NCI-H1048 (cell line): ENCODE measurements at places on chromosomes 6 and 20.

DNA sequence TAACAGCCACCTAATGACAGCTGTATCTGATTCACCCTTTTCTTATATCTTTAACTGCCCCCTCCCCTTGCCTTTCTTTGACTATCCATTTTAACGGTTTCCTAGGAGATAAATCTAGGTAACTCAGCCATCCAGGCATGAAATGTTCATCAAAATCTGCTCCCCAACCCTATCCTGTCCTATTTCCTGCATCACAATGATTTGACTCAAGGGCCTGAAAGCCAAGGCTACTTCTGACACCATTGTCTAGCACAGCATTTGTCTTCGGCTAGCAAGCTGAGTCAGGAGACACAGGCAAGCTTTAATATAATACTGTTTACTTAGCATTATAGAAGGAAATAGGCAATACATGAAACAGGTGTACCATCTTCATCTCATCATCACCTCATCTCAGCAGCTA lies 31.6 kb upstream of the MANEA start:
- no peak for DNase-seq

DNA sequence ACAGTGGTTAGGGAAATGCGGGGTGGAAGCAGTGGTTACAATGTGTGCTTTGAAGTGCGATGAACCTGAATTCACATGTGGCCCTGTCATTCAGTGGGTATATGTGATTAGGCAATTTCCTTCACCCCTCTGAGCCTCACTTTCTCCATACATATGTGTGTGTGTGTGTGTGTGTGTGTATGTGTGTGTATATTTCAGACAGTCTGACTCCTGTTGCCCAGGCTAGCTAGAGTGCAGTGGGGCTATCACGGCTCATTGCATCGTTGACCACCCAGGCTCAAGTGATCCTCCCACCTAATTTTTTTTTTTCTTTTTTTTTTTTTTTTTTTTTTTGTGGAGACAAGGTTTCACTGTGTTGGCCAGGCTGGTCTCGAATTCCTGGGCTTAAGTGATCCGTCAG lies 6.3 kb downstream of the PPP1R14C start:
- DNase-seq, result no peak

- DNase-seq, result no peak
Measured at GRCh38 chr20:44717986-44718385, 2.8 kb downstream of the CCN5 start.

DNA sequence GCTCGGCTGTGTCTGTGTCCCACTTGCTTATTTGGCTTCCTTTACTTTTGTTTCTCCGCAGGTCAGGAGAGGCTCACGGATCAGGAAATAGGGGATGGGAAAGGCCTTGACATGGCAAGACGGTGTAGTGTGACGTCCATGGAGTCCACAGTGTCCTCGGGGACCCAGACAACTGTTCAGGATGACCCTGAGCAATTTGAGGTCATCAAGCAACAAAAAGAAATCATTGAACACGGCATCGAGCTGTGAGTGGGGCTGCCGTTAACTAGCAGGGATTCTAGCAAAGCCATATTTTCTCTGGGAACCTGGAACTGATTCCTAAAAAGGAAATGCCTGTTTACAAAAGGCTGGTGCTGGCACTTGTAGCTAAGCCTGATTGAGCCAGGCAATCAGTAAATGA lies 54.4 kb downstream of the ARFGEF2 start:
- no peak for DNase-seq

DNA sequence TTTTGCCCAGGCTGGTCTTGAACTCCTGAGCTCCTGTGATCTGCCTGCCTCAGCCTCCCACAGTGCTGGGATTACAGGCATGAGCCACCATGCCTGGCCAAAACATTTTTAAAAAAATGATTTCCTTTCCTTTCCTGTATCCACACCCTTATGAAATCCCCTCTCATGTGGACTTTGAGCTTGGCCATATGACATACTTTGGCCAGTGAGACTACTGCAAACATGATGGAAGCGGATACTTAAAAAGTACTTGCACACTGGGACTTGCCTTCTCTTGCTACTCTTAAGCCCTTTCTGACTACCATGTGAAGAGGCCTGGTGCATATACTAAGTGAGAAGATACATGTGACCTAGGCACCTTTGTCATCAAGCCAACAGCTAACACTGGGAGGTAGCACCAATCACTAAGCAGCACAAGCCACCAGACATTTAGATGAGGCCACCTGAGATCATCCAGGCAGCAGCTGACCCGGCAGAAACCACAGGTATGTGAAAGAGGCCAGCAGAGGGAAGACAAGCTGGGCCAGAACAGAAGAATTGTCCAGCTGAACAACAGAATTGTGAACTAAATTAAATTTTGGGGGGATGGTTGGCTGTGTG lies 78.5 kb upstream of the HDAC2 start:
- DNase-seq, result no peak

DNA sequence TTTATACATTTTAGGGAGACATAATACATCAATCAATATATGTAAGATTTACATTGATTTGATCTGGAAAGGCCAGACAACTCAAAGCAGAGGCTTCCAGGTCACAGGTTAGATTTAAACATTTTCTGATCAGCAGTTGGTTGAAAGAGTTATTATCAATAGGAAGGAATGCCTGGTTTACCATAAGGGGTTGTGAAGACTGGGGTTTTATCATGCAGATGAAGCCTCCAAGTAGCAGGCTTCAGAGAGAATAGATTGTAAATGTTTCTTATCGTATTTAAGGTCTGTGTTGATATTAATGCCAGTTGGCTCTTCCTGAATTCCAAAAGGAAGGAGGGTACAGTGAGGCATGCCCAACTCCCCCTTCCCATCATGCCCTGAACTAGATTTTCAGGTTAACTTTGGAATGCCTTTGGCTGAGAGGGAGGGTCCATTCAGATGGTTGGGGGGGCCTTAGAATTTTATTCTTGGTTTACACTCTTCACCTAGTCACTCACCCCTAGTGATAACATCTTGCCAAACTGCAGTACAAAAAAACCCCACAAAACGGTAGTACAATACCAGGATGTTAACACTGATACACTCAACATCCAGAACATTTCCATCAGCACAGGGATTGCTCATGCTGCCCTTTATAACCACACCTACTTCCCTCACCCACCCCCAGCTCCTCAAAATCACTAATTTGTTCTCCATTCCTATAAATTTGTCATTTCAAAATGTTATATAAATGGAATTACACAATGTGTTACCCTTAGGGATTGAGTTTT lies 259.6 kb upstream of the PLN start:
- no peak for DNase-seq

DNA sequence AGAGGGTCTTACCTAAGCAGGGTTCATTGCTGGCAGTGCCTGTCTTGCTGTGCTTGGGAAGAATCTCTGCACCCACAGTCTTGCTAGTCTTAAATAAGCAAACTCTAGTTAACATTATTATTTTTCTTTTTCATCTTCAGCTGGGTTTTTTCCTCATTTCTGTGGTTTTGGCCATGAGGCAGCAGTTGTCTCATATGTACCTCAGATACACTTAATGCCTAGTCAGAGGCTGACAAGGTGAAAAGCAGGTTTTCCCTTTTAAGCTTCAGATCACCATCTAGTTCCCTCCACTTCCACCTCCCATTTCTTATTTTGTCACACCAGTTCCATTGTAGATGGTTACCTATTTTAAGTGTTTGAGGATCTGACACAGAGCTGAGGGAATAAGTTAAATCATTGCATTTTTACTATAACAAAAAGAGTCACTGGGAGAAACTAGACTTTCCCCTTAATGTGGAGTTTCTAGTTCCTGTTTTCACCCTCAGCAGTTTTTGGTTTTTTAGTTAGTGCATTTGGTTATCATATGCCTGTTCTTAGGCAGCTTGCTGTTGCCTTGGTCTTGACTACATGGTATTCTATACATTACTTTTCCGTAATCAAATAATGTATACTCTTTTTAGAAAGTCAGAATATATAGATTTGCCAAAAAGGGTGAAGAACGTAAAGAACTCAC lies 46.0 kb downstream of the AFDN start:
- no peak for DNase-seq

DNA sequence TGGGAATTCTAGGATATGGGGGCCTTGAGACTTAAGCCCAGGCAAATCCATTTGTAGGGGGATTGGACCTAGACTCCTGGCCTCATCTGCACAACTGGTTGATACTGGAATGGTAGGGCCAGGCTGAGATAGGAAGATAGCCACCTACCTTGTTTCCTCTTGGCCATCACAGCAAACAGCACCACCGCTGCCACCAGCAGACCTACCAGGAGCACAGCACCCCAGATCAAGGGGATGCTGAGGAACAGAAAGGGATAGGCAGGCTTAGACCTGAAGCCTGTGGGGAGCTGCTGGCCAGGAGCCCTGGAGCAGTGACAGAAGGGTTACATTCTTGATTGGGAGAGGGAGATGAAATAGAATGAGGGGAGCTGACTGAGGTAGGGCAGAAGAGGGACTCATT lies 3.5 kb downstream of the TREML1 start:
- DNase-seq, result no peak

GRCh38 chr6:5080574-5080973 lies 4.6 kb upstream of the PPP1R3G start:
- no peak for DNase-seq

- no peak for DNase-seq
Measured at GRCh38 chr6:115817161-115817560, 243.5 kb downstream of the FRK start.

GRCh38 chr6:106546261-106546690 lies 83.0 kb downstream of the RTN4IP1 start:
- no peak for DNase-seq

- DNase-seq, result peak; percentile 5
Measured at GRCh38 chr20:20360464-20360863, 7.4 kb upstream of the INSM1 start.

DNA sequence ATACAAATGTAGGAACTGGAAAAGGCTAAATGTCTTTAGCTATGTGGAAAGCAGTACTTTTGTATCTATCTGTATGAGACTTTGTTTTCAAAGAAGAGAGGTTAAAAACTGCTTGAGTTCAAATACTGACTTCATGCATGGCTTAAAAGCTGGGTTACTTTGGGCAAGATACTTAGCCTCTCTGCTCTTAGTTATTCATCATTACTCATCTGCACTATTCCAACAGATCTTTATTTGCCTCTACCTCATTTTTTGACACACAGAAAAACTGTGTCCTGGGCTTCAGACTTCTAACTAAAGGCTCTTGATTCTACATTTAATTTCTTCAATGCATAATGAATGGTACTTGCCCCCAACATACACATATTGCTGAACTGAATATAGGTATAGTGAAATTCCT lies 114.8 kb downstream of the DST start:
- DNase-seq, result no peak
